K562 (cell line): ENCODE measurements at places on chromosomes 12 and 14. TPM values are rescaled to one million over a fixed set of nuclear protein-coding genes. Genes with fewer than 3 reads are reported as not detected.

Gene RNFT2
- 10.0 and 11.9 TPM in 2 replicates for polyA plus RNA-seq

Gene CEBPE
- 0.12 and 0.15 TPM in 2 replicates for polyA plus RNA-seq

Gene PRR4
- 1.4 TPM in 2 replicates for polyA plus RNA-seq

DNA sequence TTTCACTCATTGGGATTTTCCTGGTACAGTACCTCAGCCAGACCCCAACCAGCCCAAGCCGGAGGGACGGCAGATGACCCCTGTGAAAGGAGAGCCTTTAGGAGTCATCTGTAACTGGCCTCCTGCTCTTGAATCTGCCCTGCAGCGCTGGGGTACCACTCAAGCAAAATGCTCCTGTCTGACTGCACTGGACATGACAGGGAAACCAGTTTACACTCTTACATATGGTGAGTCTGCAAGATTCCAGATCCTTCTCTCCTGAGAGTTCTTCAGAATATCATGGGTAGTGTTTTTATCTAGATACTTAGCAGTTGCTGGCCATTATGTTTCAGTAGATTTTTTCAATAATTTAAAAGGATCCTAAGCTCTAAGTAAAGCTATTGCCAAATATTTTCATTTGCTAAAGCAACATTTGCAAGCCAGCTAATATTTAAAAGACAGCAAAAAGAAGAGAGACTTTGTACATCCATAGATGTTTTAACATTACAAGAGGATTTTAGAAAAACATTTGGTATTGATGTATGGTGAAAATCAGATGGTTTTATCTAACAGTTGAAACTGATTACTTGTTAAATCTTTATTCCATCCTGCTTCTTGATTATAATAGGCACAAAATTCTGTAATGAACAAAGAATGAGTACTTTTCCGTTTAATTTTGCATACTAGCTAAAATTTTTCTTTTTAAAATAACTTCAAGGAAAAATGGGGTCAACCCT lies 85.1 kb upstream of the ATF1 start:
- no peak for DNase-seq

- DNase-seq: no peak
These were observed 56.4 kb downstream of the LRRC74A start for GRCh38 chr14:76882651-76883050.

DNA sequence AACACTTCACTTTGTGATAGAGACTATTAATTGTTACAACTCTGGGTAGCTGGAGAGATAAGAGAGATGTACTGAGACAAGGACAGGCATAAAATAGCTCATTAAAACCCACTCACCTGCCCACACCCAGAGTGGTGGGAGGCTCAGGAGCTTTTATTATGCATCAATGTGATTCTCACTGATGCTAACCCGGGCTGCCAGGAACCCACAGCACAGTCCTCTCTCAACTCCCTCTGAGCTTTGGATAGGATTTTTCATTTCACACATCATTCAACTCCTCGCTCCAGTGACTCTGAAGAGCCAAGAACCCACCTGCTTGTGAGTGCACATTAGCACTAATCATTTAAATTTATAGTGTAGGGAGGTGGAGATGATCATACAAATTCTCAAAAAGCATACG lies 827.9 kb downstream of the FLRT2 start:
- no peak for DNase-seq

DNA sequence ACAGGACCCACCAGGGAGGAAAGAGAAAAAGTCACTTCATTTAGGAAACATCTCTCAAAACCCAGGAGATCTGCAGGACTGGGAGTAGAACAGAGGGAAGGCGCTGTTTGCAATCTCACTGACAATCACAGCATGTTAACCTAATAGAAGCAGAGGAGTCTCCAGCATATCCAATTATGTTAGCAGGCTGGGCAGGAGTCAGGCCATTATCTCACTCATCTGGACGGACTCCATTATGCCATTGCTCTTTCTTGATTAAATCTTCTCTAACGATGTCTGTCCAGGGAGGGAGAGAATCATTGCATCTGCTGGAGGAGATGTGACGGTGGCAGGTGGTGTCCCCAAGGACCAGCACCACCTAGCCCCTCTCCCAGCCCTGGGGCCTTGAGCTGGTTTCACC lies 203.8 kb upstream of the SFSWAP start:
- DNase-seq: no peak

GRCh38 chr12:120538281-120539156 lies 4.4 kb downstream of the RNF10 start:
- DNase-seq: peak; percentile 34
